ENCODE measurements at places on chromosomes 7 and 10. TPM values are rescaled to one million over a fixed set of nuclear protein-coding genes. Genes with fewer than 3 reads are reported as not detected.

DNA sequence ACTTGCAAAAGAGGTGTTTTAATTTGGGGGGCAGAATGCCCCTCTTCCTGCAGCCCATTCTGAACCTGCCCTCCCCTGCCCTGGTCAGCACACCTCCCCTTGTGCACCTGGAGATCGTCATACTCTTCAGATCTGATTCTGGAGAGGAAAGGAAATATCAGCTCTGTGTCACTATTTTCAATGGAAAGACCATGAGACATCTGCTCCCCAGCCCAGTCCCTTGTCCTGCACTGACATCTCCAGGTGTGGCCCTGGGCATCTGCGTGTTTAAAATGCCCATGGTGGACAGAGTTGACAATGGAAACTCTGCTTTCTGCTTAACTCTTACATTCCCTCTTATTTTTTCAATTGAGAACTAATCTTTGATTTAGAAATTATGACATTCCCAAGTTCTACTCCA lies 41.6 kb upstream of the RASGEF1A start:
- DNase-seq: no peak

JAZF1 gene
- 30.4 TPM for total RNA-seq

DNA sequence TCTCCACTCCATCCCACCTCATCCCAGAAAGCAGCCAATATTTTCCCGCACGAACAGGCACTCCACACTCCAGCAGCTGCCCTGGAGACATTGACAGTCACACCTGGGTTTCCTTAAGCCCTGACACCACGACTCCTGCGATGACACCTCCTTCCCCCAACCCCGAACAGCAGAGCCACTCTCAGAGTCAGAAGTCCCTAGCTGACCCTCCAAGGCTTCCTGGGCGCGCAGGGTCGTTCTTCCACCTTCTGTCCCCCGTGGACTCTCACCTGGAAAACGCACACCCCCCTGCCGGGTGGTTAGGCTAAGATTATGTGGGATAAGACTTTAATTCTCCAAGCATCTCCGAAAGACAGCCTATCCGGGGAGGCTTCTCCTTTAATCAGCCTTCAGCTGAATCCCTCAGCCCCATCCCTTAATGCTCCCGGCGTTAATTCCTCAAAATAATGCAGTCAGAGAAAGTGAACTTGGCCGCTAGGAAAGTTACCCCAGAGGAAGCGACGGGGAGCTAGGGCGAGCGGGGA lies 1.1 kb downstream of the DENND11 start:
- peak; percentile 8 for DNase-seq

GRCh38 chr10:93438613-93439253 lies 43.4 kb downstream of the MYOF start:
- DNase-seq: peak; percentile 64

DNA sequence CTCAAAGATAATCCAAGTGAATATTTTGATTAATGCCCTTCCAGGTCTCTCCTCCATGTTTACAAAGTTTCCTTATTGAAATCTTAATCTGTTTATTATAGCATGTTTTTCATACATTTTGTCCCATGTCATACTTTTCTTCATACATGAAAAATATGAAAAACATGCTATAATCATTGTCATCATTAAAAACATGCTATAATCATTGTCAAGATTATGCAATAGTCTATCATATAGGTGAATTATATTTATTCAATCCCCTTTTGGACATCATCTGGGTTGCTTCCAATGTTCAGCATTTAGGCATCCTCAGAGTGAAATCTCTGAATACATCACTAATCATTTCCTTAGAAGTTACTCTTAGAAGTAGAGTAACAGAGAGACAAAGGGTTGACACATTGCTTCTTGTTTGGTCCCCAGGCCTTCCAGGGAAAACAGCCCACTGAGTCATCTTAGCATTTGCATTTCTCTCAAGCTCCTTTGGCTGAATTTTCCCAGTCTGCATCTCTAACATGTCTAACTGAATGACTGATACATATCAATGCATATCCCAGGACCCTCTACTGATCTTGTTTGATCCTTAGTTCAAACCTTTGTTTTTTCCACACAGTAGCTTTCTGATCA lies 87.0 kb downstream of the SGMS1 start:
- no peak for DNase-seq

SRRM3 gene
- 0.62 TPM for total RNA-seq

DNA sequence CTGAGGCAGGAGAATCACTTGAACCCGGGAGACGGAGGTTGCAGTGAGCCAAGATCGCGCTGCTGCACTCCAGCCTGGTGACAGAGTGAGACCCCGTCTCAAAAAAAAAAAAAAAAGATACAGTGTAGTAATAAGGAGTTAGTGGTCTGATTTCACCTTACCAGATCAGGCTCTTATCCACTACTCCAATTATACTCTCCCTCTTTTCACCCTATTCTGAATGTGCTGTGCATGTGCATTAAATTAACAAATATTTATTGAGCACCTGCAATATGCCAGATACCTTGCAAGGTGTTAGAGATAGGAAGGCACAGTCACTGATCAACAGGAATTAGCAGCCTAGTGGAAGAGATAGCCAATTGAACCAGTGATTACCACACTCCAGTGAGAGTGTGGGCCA lies 241.9 kb upstream of the LRGUK start:
- no peak for DNase-seq

- DNase-seq: no peak
These were observed 11.5 kb downstream of the INTS1 start for GRCh38 chr7:1492640-1493039.

DNA sequence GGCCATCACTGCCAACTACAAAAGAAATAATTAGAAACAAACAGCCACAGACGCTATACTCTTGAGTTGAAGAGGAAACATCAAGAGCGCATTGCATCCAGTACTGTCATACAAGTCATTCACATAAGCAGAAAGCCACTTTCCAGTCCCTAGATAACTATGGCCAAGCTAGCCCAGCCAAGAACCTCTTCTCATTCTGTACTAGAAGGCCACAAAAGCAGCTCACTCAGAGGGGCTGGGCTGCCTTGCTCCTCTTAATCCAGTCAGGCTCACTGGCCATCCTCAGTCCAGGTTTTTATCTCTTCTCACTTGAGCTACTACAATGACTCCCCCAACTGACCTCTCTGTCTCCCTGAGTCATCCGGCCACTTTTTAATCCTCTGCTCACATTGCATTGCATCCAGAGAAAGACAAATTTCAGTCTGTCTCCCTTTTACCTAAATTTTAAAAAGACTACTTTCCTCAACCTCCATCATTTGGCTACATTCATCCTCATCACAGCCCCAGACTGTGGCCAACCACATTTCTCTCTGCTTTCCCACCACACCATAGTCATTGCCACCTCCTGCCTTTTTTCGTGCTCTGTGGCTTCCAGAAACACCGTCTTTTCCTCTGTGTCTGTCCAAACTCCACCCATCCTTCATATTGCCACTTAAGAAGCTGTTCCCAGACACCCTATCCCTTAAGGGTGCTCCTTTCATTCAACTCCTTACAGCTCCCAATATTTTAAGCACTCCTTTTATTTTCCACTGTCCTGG lies 25.0 kb downstream of the PPP1R3C start:
- no peak for DNase-seq

ANKRD22 gene
- 4.1 TPM for total RNA-seq

DNA sequence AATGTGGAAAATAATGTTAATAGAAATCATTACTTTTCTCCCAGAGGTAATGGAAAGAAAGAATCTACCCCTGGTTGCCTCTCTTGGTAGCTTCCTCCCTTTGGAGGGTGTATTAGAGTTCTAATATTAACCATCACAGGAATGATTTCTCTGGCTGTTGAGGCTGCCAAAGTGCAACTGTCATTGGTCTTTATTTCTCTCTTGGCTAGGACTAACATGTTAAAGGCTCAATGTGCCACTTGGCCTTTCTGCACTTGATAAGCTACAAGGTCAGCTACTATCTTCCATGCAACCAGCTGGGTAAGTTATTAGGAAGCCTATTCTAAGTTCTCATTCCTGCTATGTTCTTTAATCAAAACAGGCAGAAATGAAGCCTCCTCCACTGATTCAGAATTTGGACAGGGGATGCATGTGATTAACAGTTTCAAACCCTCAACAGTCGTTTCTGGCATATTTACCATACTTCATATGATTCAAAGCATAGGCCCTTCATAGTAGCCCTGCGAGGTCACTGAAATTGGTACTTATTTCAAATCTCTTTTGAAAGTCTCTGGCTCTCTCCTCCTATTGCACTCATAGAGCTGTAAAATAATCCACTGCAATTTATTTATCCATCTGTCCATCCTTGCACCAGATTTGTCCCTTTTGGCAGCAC lies 645.0 kb downstream of the SORCS1 start:
- no peak for DNase-seq

DNA sequence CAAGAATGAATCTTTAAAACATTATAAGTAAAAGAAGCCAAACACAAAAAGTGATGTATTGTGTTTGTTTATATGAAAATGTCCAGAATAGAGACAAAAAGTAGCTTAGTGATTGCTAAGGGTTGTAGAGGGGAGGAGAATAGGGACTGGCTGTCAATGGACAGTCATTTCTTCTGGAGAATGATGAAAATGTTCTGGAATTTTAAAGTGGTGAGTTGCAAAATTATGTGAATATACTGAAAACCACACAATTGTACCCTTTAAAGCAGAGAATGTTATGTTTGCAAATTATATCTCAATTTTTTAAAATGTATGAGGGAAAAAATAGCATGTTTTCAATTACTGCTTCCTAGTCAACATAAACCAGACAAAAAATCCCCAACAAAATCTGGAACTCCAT lies 174.2 kb downstream of the KMT2E start:
- no peak for DNase-seq

DNA sequence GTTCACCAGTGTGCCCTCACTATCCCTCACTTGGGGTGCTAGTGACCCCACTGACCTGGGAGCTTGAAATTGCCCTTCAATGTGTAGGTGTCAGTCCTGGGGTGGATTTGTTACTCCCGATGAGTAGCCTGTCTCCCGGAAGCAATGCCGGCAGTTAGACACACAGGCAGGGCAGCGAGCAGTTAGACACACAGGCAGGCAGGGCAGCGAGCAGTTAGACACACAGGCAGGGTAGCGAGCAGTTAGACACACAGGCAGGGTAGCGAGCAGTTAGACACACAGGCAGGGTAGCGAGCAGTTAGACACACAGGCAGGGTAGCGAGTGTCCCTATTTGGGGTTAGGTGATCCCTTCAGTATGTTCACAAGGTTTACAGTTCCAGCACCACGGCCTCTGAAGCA lies 44.0 kb downstream of the VWA2 start:
- no peak for DNase-seq

- no peak for DNase-seq
These were observed 35.6 kb upstream of the TCF7L2 start for GRCh38 chr10:112914288-112914952.

DNA sequence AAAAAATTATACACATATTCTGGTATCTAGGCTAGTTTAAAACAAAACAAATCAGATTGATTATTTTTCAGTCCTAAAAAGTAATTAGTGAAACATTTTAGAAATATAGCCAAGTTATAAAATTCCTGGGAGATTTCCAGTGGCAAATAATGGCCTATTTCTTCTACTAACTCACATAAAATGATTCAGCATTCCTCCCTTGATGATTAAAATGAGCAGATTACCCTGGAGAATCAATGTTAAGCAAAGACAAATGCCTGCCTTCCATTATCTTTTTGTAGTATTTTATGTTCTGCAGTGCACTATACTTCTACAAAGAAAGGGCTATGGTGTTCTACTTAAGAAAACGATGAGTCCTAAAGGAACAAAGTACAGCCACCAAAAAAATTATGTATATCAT lies 53.6 kb downstream of the PARD3 start:
- no peak for DNase-seq

DNA sequence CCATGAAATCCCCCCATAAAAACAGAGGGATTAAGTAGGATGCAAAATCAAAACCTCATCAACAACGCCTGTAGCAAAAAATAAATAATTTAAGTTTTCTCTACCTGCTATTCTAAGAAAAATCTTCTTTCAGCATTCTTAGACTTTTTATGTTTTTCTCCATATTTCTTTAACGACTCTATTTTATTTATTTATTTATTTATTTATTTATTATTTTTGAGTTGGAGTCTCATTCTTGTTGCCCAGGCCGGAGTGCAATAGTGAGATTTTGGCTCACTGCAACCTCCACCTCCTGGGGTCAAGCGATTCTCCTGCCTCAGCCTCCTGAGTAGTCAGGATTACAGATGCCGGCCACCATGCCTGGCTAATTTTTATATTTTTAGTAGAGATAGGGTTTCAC lies 192.5 kb downstream of the SEMA3E start:
- DNase-seq: no peak

- DNase-seq: peak; percentile 54
These were observed 20.3 kb upstream of the KLF6 start for GRCh38 chr10:3805201-3805790.

HABP2 gene
- not detected for total RNA-seq

GIMAP5 gene
- 23.8 TPM for total RNA-seq

- DNase-seq: no peak
These were observed 482.7 kb downstream of the CCSER2 start for GRCh38 chr10:84811113-84811512.

DNA sequence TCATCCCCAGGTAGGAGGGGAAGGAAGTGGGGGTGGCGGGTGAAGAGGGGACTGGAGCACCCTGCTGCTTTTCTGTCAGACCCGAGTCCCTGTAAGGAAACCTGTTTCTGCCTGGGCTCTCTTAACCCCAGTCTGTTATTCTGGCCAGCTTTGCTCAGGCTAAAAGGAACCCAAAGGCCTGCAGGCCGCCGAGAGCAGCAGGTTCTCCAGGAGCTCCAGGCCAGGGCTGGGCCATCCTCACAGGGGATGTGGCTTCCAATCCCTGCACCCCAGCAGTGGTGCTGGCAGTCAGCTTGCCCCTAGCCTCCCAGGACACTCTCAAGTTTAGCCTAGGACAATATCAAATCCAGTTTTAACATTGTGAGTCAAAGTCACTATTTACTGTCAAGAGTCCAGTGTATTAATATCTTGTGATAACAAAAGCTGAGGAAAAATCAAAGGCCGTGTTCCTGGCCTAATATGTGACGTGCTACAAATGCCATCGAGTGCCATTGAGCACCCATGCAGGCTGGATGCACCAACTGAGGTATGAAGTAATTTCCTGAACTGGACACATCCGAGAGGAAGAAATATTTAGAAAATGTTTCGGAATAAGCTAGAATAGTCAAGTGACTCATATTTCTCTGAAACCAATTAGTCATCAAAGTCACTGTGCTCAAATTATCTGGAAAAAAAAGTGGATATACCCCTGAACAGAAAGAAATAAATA lies 7.0 kb downstream of the PKD1L1 start:
- no peak for DNase-seq

LRRC18 gene
- total RNA-seq: not detected

DNA sequence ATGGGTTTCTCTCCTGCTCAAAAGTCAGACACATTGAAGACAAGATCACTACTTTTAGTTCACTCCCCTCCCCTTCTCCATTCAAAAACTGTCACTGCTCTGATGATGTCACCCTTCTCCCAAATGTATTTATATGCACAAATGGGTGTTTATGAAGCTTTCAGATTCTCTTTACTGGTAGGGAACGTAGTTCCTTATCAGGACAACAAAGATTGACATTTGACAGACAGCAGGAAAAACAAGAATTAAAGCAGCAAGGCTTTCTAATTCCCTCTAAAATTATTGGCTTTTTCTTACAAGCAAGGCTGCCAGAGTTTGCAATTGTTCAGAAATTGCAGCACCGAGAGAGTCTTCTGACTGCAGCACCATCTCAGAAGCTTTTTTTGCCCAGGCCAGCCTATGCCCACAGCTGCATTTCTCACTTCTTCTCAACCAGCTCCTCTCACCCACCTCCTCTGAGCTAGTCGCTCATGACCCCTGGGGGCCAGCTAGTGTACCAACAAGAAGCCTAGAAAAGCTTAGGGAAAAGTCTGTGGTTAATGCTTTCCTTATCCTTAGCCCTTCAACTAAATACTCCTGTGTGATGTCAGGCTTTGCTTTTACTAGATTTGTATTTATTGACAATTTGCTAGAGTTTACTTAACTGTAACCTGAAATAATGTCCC lies 265.1 kb downstream of the HTR7 start:
- DNase-seq: peak; percentile 66
